Frontal cortex (tissue), 4 donors: ENCODE measurements at places on chromosomes 11 and 22. TPM values are rescaled to one million over a fixed set of nuclear protein-coding genes. Genes with fewer than 3 reads are reported as not detected.

PATE2 gene
- 0.82 TPM for total RNA-seq

P2RY6 gene
- total RNA-seq: under 0.01 TPM

OR5B21 gene
- total RNA-seq: not detected

SCGB1A1 gene
- not detected for total RNA-seq

GPR83 gene
- 1.2 TPM for total RNA-seq

SLC22A12 gene
- total RNA-seq: not detected

CALCA gene
- not detected for total RNA-seq

BLID gene
- total RNA-seq: 1.2 TPM

RNF215 gene
- total RNA-seq: 22.4 TPM

KCNQ1OT1 gene
- total RNA-seq: 2.0 TPM

GRCh38 chr11:129992161-129992944 lies 10.3 kb downstream of the PRDM10 start:
- DNase-seq: no peak

DNA sequence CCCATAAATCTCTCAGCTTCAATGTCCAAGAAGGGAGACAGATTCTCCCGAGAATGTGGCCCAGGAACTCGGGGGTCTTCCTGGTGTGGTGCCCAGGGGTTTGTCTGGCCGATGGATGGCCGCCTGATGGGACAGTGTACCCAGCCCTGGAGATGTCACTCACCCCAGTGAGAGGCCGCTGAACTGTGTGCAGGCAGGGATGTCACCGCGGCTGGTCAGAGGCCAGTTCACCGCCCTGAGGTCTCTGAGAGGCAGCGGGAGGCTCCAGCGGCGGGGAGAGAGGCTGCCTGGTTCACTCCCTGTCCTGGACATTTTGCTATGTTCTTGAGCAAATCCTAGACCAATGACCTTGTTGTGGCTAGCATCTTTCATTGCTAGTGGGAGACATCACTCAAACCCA lies 1349.5 kb downstream of the BRD1 start:
- DNase-seq: no peak

- DNase-seq: no peak
Observed at GRCh38 chr11:44788536-44789261, 61.9 kb downstream of the TSPAN18 start.

DNA sequence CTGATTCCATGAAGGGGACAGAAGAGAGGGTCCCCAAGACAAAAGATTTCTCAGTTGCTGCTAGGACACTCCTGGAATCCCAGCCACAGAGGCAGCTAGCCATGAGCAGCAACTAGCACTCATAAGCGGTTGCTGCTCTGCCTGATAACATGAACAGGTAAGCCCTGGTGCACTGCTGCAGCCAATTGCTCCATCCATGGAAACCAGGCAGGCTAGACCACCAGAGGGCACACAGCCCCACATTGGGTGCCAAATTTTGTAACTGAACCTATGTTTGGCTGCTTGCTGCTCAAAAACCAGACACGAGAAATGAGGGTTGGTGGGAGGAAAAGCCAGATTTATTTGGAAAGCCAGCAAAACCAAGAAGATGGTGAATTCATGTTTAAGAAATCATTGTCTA lies 21.9 kb upstream of the QSER1 start:
- no peak for DNase-seq

DNA sequence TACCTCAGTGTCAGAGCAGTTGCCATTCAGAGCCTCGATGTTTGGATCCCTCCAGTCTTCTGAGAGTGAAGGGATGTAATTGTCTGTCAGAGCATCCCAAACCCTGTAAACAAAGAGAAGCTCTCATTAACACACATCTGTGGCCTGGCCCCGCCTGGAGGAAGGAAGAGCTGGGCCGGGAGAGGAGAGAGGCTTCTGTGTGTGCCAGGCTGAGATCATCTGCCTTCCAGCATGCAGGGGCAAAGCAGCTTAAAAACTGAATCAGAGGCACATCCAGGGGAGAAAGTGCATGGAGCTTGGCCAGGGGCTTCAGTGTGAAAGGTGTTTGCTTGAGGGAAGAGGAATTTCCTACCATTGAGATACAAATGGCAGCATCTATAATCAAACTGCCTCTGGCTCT lies 14.5 kb downstream of the FEZ1 start:
- DNase-seq: peak; percentile 31

DNA sequence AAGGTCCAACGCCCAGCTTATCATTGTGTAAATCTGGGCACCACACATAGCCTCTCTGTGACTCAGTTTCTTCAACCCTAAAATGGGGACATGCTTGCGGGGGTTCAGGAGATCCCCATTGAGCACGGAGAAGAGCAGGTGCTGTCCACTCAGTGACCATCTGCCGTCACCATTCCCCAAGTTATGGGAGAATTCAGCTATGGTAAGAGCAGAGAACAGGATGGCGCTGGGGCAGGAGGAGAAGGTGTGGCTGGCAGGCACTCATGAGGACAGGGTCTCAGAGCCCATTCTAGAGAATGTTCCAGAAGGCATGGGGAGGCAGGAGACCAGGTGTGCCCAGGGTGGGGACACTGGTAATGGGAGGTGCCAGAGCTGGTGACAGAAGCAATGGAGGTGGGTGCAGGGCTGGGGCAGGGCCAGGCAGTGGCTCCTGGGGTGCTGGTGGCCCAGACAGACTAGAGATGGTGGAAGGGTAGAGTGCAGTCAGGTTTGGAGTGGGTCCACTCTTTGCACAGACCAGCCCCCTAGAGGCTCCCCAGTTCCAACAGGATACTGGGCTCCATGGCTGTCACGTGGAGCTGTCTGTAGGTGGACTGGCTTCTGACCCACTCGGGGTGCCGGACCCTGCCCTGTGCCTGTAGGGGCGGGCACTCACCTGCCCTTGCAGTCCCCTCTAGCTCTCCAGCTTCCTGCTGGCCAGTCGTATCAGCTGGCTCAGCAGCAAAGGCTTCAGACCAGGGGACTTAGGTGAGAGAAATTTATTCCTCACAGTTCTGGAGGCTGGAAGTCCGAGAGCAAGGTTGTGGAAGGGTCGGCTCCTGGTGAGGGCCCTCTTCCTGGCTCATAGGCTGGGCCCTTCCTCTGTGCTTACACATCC lies 84.7 kb downstream of the CDKN1C start:
- no peak for DNase-seq

DNA sequence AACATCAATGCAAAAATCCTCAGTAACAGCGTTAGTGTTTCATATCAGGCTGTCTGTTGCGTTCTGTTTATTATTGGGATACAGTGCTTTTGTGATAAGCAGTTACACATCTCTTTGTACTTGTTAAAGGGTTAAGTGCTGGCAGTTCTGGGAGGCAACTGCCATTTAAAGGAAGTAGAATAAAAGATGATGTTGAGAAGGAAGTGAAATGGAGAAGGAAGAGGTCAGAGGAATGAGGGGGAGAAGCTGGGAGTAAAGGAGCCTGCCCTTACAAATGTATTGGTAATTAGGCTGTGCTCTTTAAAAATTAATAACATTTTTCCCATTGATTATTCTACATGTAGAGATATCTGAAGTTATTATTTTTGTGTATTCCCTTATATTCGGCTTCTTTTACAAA lies 674.7 kb downstream of the NTM start:
- DNase-seq: no peak

- DNase-seq: no peak
Observed at GRCh38 chr22:30225220-30225927, 21.2 kb downstream of the LIF start.

DNA sequence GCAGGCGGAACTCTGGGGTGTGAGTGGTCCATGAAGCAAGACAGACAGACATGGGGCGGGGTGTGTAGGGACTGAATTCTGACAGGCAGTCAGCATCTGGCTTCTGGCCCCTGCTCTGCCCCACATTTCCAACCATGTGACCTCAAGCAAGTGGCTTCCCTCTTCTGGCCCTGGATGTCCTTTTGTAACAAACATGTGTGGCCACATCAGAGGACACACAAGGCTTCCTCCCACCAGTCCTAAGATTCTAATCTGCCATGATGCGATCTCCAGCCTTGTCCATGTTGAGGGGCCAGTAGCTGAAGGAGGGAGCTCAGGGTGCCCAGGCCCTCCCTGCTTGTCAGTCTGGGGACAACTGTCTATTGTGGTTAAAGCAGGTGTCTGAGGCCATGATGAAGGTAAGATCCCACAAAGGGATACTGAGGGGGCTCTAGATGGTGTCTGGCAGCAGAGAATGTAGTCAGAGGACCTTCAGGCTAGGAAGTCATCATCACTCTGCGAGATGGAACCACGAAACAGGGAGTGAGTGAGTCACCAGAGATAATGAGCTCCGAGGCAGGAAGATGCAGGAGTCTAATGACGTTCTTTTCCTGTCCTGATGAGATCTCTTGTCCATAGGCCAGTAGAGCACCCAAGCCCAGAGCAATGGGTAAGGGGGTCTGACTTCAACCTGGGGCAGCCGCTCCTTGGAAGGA lies 27.4 kb downstream of the DRD2 start:
- DNase-seq: no peak

DNA sequence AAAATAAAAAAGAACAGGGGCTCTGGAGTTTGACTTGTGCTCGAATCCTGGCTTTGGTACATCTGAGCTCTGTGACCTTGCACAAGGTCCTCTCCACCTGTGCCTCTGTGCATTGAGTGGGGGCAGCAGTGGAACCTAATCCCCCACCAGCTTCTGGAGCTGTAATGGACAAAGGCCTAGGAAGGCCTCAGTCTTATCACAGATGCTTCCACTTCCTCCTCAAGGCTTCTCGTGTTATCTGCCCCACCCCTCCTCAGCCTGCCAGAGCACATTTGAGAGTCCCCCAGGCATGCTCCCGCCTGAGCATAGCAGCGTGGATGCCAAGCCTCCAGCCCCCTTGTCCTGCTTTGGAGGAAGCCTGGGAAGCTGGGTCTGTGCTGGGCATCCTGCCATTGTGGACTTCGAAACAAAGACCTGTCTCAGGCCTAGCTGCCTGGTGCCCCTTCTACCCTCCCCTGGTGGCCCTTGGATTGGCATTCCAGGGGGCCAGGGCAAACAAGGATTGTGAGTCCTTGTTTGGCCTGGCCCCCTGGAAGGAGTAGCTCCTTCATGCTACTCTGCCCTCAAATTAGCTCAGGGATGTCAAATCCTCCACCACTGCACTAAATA lies 15.0 kb downstream of the SLC35E4 start:
- DNase-seq: no peak

GRCh38 chr22:30460147-30460546 lies 11.7 kb downstream of the SEC14L3 start:
- DNase-seq: no peak

DNA sequence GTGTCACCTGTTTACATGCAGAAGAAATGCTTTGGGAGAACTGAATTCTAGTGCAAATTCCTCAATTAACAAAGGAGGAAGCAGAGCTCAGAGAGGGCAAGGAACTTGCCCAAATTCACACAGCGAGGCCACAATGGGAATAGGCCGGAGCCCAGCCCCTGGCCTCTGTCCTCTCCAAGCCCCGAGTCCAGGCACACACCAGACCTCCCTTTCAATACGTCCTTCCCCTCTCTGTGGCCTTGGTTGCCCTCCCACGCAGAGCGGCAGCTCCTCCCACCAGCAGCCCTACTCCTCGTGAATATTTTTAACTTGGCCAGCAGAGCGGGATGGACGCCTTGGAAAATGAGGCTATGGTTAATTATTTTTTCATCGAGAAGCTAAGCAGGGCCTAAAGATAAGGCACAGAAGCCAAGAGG lies 1.6 kb upstream of the CARD10 start:
- no peak for DNase-seq

DNA sequence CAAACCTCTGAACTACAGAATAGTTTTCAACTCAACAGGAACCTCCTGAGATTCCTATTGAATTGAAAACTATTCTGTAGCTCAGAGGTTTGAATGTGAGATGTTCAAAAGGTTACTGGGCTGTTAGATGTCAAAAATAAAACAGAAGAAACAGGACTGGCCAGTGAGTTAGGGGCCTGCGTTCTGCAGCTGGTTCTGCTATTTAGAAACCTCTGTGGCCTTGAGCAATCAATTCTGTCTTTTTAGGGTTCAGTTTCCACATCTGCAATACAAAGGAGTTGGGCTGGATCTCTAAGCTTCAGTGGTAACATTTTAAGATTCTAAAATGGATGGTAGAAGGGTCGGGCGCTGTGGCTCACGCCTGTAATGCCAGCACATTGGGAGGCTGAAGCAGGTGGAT lies 55.8 kb downstream of the CLMP start:
- no peak for DNase-seq

GRCh38 chr22:21101877-21102638 lies 56.3 kb downstream of the LRRC74B start:
- DNase-seq: no peak

DNA sequence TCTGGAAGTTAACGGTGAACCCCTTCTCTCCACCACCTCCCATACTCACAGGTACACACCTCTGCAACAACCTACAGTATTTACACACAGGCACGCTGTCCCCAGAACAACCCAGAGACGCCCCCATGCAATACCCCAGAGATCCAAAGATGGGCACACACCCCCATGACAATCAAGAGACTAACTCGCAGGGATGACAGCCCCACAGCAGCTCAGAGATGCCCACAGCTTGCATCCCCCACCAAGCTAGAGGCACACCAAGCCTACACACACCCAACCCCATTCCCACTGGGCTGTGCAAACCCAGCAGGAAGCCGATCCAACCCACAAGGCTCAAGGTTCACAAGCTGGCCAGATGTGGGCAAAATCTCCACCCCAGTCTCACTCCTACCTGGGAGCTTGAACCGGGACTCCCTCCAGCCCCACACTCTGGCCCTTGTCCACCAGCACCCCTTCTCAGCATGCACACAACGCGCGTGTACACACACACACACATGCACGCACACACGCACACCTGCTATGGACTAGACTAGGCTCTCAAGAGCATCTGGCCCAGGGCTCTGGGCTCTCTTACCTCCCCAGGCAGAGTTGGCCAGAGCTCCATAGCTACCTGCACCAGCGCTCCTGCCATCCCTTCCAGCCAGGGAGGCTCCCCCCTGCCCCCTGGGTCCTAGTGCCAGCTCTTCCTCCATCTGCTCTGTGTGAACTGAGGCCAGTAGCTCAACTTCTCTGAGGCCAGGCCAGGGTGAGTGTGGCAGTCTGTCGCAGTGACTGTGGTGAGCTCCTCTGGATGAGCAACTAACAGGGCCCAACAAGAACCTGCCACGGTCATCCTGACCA lies 11.5 kb downstream of the STARD10 start:
- DNase-seq: no peak

DNA sequence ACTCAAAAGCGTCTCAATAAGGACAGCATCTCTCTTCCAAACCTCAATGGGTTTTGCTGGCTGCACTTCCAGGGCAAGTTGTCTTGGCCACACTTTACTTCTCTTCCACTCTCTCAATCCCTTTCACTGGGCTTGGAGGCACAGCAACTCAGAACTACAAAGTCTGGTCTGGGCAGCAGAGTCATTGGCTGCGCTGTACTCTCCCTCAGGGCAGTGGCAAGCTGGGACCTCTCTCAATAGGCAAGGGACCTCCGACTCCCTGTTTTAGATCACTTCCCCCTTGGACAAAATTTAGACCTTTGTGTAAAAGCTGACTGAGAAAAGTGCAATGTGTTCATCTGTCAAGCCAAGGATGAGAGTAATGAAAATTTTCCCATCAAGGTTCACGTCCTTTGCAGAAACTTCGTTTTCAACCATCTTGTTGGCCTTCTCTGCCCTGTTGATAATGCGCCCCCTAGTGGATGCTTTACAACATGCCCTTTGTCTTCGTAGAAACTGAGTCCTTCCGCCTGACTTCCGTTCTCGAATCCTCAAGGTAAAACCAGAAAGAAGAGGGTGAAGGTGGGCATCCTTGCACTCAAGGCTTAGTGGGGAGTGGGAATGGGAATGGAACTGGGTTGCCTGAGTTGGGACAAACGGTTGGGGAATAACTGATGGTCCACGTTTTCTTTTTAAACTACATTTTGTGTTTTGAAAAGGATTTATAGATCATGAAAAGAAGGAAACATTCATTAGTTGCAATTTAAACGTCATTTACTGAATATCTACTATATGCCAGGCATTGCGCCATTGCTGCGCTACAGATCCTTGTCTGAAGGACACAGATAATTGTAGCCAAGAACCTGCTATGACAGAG lies 99.1 kb downstream of the CD44 start:
- no peak for DNase-seq
